Dermis lymphatic vessel endothelial cell (primary cell): ENCODE measurements at places on chromosomes 11 and 22. TPM values are rescaled to one million over a fixed set of nuclear protein-coding genes. Genes with fewer than 3 reads are reported as not detected.

Gene GUCY1A2
- total RNA-seq = under 0.01 TPM in 2 replicates

Gene SCUBE2
- 1.4 and 3.4 TPM in 2 replicates for total RNA-seq

Gene KLHDC7B
- total RNA-seq = not detected in 2 replicates

Gene TRIM29
- not detected in 2 replicates for total RNA-seq

Gene NXPE2
- not detected in 2 replicates for total RNA-seq

Gene MLC1
- not detected in 2 replicates for total RNA-seq

Gene PMM1
- 3.0 and 3.7 TPM in 2 replicates for total RNA-seq

Gene THY1
- total RNA-seq = 1.5 and 3.7 TPM in 2 replicates

Gene BACE1
- 7.0 and 8.1 TPM in 2 replicates for total RNA-seq

Gene ELFN2
- total RNA-seq = under 0.01 TPM in 1 of 2 replicates, not detected in the other

Gene APOBEC3B
- total RNA-seq = 0.22 and 0.26 TPM in 2 replicates

Gene MS4A15
- total RNA-seq = 0.09 TPM in 1 of 2 replicates, not detected in the other

Gene OR52E8
- total RNA-seq = not detected in 2 replicates

Gene ZBED5
- 10.9 and 16.3 TPM in 2 replicates for total RNA-seq

Gene TRMT2A
- 26.0 and 29.1 TPM in 2 replicates for total RNA-seq

Gene IGF2
- total RNA-seq = 0.60 and 7.3 TPM in 2 replicates

Gene CPT1B
- total RNA-seq = 2.0 and 2.2 TPM in 2 replicates

Gene OR6T1
- not detected in 2 replicates for total RNA-seq

Gene NUP160
- total RNA-seq = 14.7 and 26.6 TPM in 2 replicates

Gene TMEM258
- total RNA-seq = 109 and 203 TPM in 2 replicates

Gene KCNJ11
- total RNA-seq = 0.65 and 1.1 TPM in 2 replicates

Gene FAM111B
- 3.7 and 4.2 TPM in 2 replicates for total RNA-seq

Gene MAML2
- total RNA-seq = 7.2 and 10.1 TPM in 2 replicates

Gene USP2
- under 0.01 and 0.26 TPM in 2 replicates for total RNA-seq

Gene PVALB
- not detected in 2 replicates for total RNA-seq

Gene TMEM132A
- total RNA-seq = 61.3 and 76.5 TPM in 2 replicates

Gene RFPL2
- total RNA-seq = under 0.01 and 0.09 TPM in 2 replicates

Gene PATE2
- total RNA-seq = 0.22 TPM in 1 of 2 replicates, not detected in the other

Gene LDLRAD3
- 6.0 and 6.1 TPM in 2 replicates for total RNA-seq

Gene OR52K1
- total RNA-seq = not detected in 2 replicates

Gene F2
- total RNA-seq = not detected in 2 replicates

Gene SLC22A6
- not detected in 2 replicates for total RNA-seq

Gene OR4C46
- total RNA-seq = not detected in 2 replicates

Gene LIF
- 0.11 and 0.34 TPM in 2 replicates for total RNA-seq

Gene SERPIND1
- total RNA-seq = not detected in 2 replicates

Gene FOSL1
- total RNA-seq = 0.76 and 1.5 TPM in 2 replicates

Gene RFPL1
- under 0.01 and 0.09 TPM in 2 replicates for total RNA-seq

Gene MAJIN
- total RNA-seq = not detected in 2 replicates

Gene RHBDD3
- total RNA-seq = 17.8 and 18.7 TPM in 2 replicates

Gene HIC2
- 2.4 and 2.8 TPM in 2 replicates for total RNA-seq

Gene SCN3B
- total RNA-seq = 4.8 and 10.0 TPM in 2 replicates

Gene MRGPRX4
- 0.69 and 0.87 TPM in 2 replicates for total RNA-seq

Gene SLC6A5
- not detected in 2 replicates for total RNA-seq

Gene VWA5A
- total RNA-seq = 1.7 and 5.3 TPM in 2 replicates

Gene KCNJ1
- 0.11 TPM in 1 of 2 replicates, not detected in the other for total RNA-seq

Gene SPDYC
- total RNA-seq = not detected in 2 replicates

Gene MYEOV
- total RNA-seq = 0.11 TPM in 1 of 2 replicates, not detected in the other

Gene CSF2RB
- 1.5 and 3.4 TPM in 2 replicates for total RNA-seq

Gene SLC22A8
- total RNA-seq = not detected in 2 replicates

Gene CCND1
- total RNA-seq = 116 and 372 TPM in 2 replicates

Gene KRTAP5-10
- not detected in 2 replicates for total RNA-seq

Gene IFITM10
- total RNA-seq = 0.52 and 0.98 TPM in 2 replicates

Gene SEZ6L
- total RNA-seq = not detected in 2 replicates

Gene FGF4
- total RNA-seq = not detected in 2 replicates

Gene RELT
- total RNA-seq = 2.5 and 5.0 TPM in 2 replicates

Gene EXPH5
- under 0.01 TPM in 2 replicates for total RNA-seq

Gene C11orf21
- total RNA-seq = not detected in 2 replicates
